Renal pelvis (tissue), 12 donors: ENCODE measurements at places on chromosomes 12 and 14.

- no peak for DNase-seq
These were observed 17.6 kb downstream of the PNP start for GRCh38 chr14:20486684-20487395.

DNA sequence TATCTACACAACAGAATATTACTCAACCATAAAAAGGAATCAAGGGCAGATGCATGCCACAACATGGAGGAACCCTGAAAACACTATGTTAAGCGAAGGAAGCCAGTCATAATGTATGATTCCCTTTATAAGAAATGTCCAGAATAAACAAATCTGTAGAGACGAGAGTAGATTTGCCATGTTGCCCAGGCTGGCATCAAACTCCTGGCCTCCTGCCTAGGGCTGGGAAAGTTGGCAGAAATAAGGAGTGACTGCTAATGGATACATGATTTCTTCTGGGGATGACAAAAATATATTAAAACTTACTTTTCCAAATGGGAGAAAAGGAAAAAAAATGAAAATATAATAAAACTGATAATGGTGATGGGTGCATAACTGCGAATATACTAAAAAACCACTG, 10.9 kb downstream of the CLIP1 start:
- no peak for DNase-seq

DNA sequence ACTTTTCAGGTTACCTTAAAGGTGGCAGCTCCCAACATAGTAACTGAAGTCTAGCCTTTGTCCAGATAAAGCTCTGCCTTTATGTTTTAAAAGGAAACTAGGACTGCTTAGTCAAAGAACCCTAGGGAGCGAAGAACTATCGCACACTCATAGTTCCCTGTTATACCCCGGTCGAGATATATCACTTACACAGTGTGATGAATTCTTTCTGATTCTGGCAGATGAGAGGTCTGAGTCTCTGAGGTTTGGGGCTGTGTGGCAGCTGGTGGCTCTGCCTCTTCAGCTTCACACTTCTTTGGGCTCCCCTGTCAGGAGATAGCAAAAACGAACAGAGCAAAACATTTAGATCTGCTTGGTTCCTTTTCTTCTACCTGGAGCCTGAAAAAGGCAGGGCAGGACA, 17.0 kb downstream of the ACIN1 start:
- DNase-seq = no peak

DNA sequence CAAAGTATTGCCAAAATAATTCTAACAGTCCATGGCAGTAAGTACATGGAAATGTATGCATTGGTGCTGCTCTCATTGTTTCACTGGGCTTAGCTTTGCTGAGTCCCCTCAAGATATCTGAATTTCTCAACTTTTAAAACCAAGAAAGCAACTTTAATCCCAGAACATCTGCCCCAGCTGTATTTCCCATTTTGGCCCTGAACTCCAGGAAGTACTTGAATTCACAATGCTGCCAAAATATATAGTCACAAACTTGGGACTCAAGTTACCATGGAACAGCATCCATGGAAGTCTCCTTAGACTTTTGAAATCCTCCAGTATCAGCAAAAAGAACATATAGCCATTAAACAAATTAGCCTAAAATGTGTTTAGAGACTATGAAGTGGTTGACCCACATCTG, 78.5 kb upstream of the FLRT2 start:
- no peak for DNase-seq

DNA sequence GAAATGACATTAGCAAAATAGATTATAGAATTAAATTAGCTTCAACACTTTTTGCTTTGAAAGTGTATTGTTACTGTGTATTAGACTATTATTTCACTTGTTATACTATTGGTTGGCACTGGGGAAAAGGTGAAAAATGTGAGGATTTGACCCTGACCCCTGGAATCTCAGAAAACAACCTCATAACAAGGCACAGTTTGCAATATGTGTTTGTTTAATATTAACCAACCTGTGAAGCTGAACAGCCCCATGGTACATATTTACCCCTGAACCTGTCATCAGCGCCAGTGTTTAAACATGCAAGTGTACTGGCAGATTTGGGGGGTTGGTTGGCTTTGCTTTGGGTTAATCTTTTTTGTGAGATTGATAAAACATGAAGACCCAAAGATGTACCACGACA, 11.7 kb downstream of the SLC38A4 start:
- no peak for DNase-seq
